ENCODE measurements at places on chromosomes 11 and 22.

- DNase-seq: no peak
These were observed 10.3 kb downstream of the CD5 start for GRCh38 chr11:61112575-61112974.

GRCh38 chr11:72774499-72774898 is 19.3 kb downstream of the STARD10 start:
- no peak for DNase-seq

- peak; percentile 7 for DNase-seq
These were observed 49.3 kb downstream of the AHNAK start for GRCh38 chr11:62497132-62497801.

- no peak for DNase-seq
These were observed 4.0 kb downstream of the USP28 start for GRCh38 chr11:113871336-113871735.

DNA sequence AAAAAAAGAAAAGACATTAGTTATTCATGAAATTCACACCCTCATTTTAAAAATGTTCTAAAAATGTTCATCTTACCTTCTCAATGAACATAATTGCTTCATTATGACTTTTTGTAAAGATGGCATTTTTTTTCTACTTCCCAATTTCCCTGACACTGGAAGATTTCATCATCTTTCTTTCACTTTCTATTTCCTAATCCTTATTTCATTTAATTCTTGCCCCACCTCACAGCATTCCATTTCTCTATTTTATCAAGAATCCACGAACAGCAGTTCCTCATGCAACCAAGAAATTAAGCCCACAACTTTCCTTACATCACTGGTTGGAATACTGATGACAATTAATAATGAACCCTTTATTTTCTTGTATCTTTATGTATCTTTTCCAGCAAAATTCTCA is 1.9 kb downstream of the PATL1 start:
- no peak for DNase-seq

GRCh38 chr11:62505059-62505439 is 41.6 kb downstream of the AHNAK start:
- DNase-seq: no peak

GRCh38 chr11:72575533-72576242 is 98.5 kb downstream of the PDE2A start:
- DNase-seq: no peak

DNA sequence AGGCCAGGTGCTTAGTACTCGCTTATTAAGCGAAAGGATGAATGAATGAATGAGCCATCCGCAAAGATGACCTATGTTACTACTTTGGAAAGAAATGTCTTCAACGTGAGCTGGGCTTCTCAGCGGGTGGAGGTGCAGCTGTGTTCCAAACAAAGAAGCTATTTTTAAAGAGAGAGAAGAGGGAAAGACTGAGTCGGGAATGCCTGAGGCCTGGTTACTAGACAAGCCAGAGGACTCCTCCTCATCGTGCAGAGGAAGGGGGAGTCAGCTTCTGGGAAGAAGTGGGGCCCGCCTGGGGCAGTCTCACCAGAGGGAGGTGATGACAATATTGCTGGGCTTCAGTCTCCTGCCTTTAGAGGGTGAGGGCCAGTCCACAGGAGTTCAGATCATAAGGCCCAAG is 30.4 kb upstream of the CD5 start:
- DNase-seq: no peak

GRCh38 chr11:16555956-16556355 is 182.5 kb upstream of the C11orf58 start:
- DNase-seq: no peak

DNA sequence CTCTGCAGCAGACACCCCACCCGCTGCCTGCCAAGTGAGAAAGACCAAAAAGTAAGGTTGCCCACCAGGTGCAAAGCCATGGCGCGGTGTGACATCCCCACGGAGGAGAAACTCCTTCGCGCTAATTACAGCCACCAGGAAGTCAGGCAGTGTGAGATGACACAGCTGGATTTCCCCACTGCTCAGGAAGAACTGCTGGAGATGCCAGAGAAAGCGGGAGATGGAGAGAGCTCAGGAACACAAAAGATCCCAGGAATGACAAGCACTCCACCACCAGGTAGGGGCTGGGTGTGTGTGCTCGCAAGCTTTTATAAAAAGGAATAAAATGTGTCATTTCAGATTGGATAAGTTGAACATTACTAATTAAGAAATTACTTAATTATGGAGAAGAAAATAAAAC is 292.7 kb downstream of the OPCML start:
- DNase-seq: no peak

DNA sequence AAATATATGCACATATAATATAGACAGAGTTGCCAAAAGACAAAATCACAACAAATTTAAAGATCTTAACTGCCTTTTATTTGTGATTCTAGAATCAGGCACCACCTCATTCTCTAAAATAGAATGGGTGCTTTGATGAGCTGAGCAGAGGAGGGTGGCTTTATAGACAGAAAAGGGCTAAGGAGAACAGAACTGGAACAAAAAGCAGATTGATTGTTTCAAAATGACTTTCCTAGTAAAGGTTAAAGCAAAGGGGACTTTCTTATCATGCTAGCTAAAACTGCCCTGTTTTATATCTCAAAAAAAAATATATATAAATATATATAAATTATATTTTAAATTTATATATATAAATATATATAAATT is 287.6 kb downstream of the FAT3 start:
- no peak for DNase-seq

GRCh38 chr22:39565414-39565944 is 5.1 kb upstream of the CACNA1I start:
- no peak for DNase-seq

GRCh38 chr11:96388891-96389719 is 607 bp downstream of the CCDC82 start:
- no peak for DNase-seq

GRCh38 chr11:107785401-107785800 is 73.2 kb downstream of the SLC35F2 start:
- DNase-seq: peak; percentile 10

DNA sequence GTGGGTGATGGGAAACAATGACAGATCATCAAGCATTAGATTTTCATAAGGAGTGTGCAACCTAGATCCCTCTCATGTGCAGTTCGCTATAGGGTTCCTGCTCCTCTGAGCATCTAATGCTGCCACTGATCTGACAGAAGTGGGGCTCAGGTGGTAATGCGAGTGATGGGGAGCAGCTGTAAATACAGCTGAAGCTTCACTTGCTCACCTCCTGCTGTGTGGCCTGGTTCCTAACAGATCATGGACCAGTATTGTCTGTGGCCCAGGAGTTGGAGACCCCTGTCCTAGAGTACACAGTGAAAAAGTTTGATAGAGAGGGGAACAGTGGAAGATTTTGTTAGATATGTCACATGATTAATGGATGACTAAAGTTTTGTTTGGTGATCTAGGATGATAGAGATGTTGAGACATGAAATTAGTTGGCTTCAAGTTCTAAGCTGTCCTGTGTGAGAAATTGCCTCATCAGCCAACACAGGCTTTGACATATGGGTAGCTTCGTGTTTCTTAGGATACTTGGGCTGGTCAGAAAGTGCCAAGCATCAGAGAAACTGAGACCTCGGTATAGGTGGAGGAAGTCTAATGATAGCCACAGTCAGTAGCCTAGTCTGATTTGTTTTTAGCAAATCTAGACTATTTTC is 47.4 kb downstream of the ARHGEF12 start:
- DNase-seq: no peak

GRCh38 chr22:30891781-30892180 is 76.8 kb downstream of the MORC2 start:
- DNase-seq: no peak

- DNase-seq: no peak
These were observed 2.5 kb downstream of the TBC1D22A start for GRCh38 chr22:46764779-46765485.

DNA sequence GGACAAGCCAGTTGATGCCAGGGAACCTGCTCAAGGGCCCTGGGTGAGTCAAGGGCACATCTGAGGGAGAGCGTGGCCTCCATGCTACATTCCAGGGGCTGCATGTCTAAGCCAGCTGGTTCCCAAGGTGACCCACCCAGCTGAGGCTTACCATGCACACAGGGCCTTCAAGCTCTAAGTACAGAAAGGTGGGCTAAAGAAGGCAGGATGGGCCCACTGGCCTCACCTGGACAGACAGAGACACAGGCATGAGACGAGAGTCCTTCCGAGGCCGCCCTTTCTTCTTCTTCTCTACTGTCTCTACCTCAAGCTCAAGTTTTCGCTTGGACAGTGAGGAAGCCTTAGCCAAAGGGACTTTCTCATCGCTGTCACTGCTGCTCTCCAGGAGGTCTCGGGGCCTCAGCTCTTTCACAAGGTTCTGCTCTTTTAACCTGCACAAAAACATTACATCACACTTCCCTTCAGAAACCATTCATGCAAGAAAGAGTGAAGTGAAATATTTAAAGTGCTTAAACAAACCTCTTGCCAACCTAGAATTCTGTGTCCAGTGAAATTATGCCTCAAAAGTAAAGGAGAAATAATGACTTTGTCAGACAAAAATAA is 69.9 kb downstream of the HIRA start:
- no peak for DNase-seq

- DNase-seq: no peak
These were observed 43.1 kb upstream of the GCAT start for GRCh38 chr22:37764622-37765021.

DNA sequence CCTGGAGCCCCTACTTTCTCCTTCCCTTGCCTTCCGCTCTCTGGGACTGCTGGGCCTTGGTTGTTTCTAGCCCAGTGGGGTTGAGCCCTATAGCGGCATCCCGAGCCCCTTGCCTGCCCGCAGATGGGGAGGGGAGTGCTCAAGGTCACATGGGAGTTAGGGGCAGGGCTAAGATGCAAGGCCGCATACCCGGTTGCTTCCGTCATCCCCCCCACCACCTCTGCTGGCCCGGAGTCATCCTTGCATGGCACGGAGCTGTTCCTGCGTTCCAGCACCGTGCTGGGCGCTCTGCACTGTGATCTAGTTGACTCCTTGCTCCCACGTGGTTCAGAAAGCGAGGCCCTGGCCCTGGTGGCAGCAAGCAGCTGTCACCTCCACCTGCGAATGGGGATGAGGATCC is 18.0 kb downstream of the FLRT1 start:
- no peak for DNase-seq

DNA sequence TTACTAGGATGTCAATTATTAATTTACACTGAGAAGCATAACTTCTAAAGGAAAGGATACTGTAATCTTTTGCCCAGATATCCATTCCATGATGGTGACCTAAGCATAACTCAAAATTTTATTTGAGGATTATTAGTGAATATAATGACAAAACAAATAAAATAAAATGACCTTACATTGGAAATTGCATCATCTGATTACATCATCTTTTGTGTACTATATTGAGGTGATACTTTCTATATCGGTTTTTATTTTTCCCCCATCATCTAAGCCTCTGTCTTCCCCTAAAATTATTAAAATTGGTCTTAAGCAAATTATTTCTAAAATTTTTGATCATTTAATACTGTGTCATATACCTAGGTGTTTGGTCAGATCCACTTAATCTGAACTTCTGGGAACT is 150.1 kb upstream of the CTSC start:
- DNase-seq: no peak

DNA sequence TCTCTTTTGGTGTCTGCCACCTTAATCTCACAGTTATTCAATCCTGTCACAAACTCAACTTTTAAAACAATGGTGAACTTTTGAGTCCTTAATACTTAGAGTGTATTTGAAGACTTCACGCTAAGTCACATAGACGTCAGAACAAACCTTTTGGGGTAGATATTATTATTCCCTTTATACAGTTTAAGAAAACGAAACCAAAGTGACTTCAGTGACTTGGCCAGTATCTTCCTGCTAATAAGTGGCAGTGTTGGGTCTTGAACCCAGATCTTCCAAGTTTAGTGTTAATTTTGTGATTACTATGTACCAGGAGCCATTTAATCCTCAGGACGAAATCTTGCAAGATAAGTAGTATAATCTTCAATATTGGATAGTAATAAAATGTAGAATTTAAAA is 691 bp downstream of the CEP295 start:
- no peak for DNase-seq

DNA sequence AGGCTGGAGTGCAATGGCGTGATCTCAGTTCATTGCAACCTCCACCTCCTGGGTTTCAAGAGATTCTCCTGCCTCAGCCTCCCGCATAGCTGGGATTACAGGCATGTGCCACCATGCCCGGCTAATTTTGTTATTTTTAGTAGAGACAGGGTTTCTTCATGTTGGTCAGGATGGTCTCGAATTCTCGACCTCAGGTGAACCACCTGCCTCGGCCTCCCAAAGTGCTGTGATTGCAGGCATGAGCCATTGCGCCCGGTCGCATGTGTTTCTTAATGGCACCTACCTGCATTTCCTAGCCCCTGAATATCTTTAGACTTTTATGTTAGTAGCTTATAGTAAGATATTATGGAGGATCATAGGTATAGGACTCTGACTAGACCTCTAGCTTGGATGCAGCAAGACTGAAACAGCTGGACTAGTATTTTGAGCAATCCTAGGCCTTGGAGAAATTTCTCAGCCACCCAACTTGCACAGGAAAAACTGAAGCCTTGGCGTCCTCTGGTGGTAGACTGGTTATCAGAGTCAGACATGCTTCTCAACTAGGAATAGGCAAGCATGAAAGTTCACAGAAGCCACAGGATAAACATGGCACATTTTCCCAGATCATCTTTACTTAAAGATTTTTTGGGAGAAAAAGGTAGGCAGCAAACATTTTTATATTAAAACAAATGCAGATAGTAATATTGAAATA is 22.7 kb upstream of the C1QTNF4 start:
- DNase-seq: no peak

DNA sequence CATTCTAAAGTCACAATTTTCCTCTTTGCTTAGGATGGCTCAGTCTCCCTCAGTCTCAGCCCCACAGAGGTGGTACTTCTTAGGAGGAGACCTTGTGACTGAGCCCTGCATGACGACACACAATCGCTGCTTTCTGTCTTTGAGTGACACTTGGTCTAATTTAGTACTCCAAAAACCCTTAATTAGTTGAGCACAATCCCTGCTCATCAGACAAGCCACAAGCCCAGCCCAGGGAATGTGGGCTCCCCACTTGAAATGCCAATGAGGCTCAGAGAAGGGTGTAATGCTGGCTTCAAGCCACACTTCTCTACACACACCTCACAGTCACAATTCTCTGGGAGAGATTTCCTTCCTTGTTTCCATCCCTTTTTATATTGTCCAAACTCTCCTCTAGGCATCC is 101.8 kb downstream of the FEZ1 start:
- DNase-seq: no peak

- DNase-seq: no peak
These were observed 4.6 kb downstream of the TNKS1BP1 start for GRCh38 chr11:57320067-57320718.

GRCh38 chr11:68213135-68213515 is at the start of gene KMT5B:
Gene KMT5B, minus strand, starts transcription at chr11:68213296. Its CDS starts 23,220 bp downstream, at chr11:68190076.
- peak; percentile 53 for DNase-seq

Data from stimulated activated CD4-positive, alpha-beta T cell treated with anti-CD3 and anti-CD28 coated beads, Interleukin-2, amount 100 ng/mL, for 48 hours (primary cell).